Colonic mucosa (tissue), 4 donors: ENCODE measurements at places on chromosomes 2 and 18. TPM values are rescaled to one million over a fixed set of nuclear protein-coding genes. Genes with fewer than 3 reads are reported as not detected.

The MRPL53 gene
- total RNA-seq, result 90.3 TPM

The DOK6 gene
- total RNA-seq, result 0.61 TPM

The TSHZ1 gene
- total RNA-seq, result 34.3 TPM

The FBLN7 gene
- total RNA-seq, result 0.66 TPM

The WDFY1 gene
- total RNA-seq, result 63.5 TPM

- DNase-seq, result peak; percentile 59
These were observed 33.5 kb downstream of the GRHL1 start for GRCh38 chr2:9984871-9985480.

DNA sequence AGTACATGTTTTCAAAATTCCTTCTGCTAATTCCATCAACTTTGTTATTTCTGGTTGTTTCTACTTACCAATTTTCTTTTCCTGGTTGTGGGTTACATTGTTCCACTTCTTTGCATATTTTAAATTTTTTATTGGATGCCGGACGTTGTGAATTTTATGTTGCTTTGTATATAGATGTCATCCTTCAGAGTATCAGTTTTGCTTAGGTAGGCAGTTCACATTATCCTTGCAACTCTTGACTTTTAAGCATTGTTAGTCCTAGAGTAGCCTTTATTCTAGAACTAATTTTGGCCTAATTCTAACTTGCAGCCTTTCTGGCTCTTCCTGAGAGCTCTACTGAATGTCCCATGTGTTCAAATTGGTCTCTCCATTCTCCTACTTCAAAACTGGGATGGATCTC, 228.7 kb upstream of the MC4R start:
- DNase-seq, result no peak

GRCh38 chr2:1754046-1754445, 9.7 kb upstream of the PXDN start:
- no peak for DNase-seq

GRCh38 chr2:234329202-234329960, 167.5 kb downstream of the ARL4C start:
- peak; percentile 11 for DNase-seq

GRCh38 chr2:111094691-111095090, 26.0 kb upstream of the BCL2L11 start:
- DNase-seq, result no peak

GRCh38 chr2:191866675-191867506, 20.0 kb upstream of the CAVIN2 start:
- DNase-seq, result peak; percentile 42

DNA sequence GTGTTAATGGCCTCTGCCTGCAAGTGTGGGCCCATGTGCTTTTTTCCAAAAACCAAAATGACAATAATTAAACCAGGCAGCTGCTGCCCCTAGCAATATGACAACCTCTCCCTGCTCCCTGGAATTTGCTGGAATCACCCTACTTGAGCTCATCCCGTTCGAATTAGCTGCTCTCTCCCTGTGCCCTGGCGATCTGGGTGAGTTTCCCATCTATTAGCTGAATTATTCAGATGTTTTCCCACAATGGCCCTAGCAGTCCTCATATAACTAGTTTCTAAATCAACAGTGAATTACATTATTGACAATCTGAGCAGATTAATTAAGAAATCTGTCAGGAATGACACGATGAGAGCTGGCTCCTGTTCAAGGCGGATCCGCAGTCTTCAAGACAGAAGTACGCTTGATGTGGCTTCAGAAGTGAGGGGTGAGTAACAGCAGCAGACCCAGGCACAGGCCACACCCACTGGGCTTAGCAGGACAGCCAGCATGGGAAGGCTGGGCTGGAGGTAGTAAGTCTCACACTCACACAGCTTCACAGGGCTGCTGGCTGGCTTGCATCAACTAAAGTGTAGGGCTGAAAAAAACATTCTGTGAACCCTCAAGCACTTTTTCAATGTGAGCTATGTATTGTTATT, 366.2 kb upstream of the ID2 start:
- no peak for DNase-seq
